Foreskin keratinocyte (primary cell): ENCODE measurements at places on chromosomes 5 and 9. TPM values are rescaled to one million over a fixed set of nuclear protein-coding genes. Genes with fewer than 3 reads are reported as not detected.

- no peak for DNase-seq
Measured at GRCh38 chr5:1357946-1358725, 13.2 kb upstream of the CLPTM1L start.

Gene OR1J2
- not detected in 2 replicates for polyA plus RNA-seq

Gene CDC20B
- polyA plus RNA-seq, result not detected in 2 replicates

DNA sequence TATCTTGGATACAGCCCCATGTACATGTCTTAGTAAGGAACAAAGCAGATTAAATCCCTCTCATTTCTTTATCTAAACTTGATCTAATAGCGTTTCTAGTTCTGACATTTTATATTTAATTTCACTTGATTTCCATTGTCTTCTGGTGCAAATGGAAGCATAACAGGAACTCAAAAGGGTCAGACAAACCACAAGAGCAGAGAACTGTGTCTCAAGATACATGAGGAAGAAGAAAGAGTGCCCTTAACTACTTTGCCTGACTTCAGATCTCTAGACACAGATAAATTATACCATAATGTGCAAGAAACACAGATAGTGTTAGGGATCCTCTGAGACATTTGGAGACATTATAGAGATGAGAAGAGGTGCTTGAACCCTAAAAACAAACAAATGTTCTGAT, 20.7 kb upstream of the STX17 start:
- no peak for DNase-seq

- no peak for DNase-seq
Measured at GRCh38 chr5:82309091-82309531, 31.0 kb upstream of the RPS23 start.

DNA sequence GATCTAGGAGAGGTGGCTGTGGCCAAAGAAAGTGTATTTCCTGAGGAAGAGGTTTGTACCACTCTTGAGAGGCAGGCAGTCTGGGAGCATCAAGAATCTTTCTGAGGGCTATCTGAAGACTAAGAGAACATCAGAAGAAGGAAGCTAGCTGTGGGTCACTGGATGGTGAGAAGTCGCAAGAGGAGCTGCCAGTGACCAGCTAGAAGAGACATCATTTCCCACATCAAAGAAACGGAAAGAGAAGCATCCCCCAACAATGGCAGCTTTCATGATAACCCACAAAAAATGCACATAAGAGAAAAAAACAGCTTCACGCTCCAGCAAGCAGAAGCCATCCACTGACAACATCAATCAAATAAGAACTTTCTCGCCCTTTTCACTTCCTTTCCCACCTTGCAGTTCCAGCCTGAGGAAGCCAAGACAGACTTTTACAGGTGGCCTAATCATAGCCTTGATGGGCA, 25.0 kb upstream of the CEP78 start:
- no peak for DNase-seq

DNA sequence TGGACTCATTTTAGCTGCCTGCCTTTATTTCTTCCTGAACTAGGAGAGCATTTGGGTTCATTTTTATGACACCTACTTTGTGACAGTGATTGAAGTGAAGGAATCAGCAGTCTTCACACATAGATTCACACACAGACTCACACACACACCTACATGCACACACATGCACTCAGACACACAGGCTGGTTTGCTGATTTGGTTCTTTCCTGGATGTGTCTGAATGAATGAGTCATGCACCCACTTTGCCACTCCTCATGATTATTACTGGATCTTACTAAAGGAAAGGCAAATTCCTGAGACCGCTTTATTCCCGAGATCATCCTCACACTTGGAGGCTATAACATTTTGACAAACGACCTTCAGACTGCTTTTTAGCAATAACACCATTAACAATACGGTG, 529.5 kb downstream of the AGTPBP1 start:
- peak; percentile 93 for DNase-seq

Gene PCDHA8
- polyA plus RNA-seq, result not detected in 2 replicates

Gene NRARP
- polyA plus RNA-seq, result 0.76 and 0.96 TPM in 2 replicates

DNA sequence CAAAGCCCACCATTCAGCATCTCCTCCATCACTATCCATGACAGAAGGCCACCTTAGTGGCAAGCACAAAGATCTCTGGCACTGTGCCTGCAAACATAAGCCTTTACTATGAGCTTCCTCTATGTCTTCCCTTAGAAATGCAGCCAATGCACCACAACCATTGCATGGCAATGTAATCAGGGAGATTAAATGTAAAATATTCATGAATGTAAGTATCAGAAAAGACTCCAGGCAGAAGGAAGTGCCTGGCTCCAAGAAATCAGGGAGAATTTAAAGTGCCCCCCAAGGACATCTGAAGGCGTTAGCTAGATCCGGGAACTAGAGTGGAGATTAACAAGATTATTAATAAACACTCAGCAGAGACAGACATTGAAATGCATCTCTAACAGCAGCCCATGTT, 32.5 kb upstream of the MYORG start:
- no peak for DNase-seq

DNA sequence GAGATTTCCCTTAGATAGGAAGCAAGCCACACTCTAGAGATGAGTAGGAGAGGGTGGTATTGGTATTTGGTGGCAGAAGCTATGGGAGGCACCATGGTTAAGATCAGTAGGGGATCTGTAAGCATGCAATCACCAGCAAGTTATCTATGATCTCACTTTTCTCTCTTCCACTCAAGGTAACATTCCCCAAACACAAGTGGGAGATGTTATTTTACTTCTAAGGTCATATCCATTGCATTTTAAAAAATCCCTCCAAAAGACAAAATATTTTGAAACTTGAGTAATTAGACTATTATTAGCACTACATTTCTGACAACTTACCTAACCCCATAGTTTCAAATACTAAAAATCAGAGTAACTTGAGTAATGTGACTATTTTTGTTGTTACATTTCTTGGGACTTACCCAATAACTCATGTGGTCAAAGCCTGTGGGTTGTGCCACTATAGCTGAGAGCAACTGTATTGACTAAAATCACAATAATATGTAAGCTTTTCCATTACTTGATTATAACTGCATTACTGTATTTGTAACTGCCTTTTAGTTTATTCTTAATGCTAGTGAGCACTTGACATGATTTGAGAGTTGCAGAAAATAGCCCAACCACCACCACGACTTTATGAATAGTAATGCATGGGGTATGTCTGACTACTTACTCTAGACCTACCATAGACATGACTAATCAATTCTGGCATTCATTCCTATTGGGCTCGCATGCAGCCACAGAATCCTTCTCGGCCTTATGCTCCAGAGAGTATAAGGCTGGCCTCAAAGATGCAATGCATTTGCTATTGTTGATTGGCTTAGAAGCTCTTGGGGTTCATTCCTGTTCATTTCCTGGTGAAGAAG, 264.7 kb downstream of the TRIM32 start:
- DNase-seq, result peak; percentile 95

Gene PIP5KL1
- polyA plus RNA-seq, result 4.8 and 7.9 TPM in 2 replicates

Gene CYSRT1
- polyA plus RNA-seq, result 1.0 and 1.4 TPM in 2 replicates

DNA sequence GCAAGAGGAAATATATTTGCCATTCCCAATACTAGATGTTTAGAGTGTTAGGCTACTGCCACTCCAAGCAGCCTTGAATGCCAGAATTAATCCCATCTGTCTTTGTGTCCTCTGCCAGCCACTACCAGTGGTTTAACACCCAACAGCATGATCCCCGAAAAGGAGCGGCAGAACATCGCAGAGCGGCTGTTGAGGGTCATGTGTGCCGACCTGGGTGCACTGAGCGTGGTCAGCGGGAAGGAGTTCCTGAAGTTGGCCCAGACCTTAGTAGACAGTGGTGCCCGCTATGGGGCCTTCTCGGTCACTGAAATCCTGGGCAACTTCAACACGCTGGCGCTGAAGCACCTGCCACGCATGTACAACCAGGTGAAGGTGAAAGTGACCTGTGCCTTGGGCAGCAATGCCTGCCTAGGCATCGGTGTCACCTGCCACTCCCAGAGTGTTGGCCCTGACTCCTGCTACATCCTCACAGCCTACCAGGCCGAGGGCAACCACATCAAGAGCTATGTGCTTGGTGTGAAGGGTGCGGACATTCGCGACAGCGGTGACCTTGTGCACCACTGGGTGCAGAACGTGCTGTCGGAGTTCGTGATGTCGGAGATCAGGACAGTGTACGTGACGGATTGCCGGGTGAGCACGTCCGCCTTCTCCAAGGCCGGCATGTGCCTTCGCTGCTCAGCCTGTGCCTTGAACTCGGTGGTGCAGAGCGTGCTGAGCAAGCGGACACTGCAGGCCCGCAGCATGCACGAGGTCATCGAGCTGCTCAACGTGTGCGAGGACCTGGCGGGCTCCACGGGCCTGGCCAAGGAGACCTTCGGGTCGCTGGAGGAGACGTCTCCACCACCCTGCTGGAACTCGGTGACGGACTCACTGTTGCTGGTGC, 29.3 kb downstream of the AMBP start:
- no peak for DNase-seq

DNA sequence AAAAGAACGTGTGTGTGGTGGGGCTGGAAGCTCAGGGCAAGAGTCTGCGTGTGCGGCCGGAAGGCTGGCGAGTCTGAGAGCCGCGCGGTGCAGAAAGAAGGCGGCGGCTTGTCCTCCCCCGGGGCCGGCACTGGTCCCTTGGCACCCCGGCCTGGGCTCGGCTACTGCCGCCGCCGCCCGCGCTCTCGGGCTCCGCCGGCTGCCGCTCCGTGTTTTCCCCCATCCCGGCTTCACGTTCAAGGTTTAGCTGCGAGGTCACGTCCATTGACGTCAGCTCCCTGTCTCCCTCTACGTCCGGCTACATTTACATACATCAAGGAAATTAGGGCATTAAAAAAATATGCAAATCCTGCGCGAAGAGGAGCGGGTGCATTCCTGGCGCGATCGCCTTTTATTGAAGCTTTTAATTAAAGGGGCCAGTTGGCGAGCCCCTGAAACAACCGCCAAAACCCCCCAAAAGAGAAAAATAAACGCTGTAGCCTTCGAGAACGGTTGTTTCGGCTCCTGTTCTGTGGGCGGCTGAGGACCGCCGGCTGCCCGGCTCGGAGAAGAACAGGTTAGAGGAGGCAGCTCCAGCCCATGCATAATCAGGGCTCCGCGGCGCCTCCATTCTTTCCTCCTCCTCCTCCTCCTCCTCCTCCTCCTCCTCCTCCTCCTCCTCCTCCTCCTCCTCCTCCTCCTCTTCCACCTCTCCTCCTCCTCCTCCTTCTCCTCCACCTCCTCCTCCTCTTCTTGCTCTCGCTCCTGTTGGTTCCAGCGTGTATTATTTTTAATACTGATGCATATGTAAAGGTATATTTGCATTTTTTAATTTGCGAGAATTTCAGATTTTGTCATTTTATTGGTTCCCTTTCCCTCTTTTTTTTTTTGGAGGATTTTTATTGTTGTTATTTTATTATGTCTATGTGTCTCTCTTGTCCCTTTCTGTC, 207.0 kb downstream of the MEF2C start:
- DNase-seq, result no peak

Gene LCNL1
- polyA plus RNA-seq, result not detected in 2 replicates

DNA sequence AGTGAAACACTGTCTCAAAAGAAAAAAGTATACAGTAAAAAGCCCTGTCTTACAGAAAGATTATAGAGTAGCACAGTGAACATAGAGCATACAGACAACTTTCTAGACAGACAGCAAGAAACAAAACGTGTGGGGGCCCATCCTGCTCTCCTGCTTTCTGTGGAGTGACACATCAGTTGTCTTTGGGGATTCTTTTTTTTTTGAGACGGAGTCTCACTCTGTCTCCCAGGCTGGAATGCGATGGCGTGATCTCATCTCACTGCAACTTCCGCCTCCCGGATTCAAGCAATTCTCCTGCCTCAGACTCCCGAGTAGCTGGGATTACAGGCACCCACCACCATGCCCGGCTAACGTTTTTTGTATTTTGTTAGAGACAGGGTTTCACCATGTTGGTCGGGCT, 14.9 kb downstream of the CDHR2 start:
- DNase-seq, result peak; percentile 78

GRCh38 chr5:103573411-103573810, 10.8 kb upstream of the NUDT12 start:
- peak; percentile 14 for DNase-seq

Gene SLC6A19
- not detected in 2 replicates for polyA plus RNA-seq

DNA sequence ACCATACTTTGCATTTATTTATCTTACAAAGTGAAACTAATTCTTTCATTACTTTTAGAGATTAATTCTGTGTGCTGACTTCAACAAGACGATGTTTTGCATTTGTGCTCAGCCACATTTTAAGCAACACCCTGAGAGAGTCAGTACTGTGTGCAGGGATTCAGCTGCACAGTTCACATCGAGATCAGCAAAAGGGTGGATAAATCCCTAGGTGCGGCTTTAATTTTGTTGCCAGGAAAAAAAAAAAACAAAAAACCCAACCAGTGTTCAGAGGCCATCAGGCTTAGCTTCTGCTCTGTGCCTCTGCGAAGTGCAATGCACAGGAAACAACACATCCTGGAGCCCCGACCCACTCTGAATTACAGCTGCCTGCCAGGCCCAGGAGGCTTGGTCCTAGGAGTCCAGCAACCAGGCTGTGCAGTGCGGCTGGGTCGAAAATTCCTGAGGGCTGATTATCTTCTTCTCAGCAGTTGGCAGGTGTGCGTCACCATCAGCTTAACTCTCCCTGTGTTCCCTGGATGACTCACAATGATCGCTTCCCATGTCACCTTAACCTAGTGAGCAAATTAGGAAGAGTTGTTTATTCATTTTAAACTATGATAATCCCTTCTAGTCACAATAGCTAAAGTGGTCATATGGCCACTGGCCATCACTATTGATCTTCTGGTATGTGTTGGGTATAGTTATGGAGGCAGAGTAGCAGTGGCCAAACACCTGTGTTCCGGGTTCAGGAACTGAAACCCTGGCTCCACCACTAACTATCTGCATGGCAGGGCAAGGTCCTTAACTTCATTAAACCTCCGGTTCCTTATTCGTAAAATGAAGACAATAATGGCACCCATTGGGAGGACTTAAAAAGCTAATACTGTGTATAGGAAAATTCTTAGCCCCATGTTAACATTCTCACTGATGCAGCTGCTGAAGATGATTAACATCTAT, 31.2 kb upstream of the NDUFB6 start:
- DNase-seq, result peak; percentile 74

Gene SLC6A18
- not detected in 2 replicates for polyA plus RNA-seq

Gene PDE8B
- polyA plus RNA-seq, result not detected in 2 replicates

DNA sequence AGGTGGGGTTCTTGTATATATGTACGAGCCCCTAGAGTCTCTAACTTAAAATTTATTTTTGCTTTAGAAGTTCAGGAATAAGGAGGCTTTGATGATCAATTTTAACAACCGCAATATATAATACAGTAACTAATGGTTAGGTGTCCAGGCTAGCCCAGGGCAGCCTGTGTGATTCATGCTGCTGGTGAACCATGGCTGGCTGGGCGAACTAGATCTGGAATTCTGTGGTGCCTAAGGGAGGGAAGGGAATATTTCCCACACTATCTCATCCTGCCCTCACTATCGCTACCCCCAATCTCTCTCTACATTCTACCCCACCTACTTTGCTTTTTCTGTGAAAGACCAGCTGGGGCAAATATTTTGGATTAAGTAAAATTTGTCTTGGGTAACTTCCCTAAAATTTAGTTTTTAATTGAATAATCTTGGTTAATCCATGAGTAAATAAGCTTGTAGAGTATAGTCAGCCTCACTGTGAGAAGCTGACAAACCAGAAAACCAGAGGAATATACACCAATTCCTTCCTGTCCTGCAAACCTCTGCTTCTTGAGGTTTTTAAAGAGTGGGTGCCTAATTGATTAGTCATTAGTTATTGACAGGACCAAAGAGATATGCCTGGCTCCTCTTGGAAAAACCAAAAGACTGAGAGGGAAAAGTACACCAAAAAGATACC, 115.1 kb upstream of the CCDC152 start:
- peak; percentile 77 for DNase-seq

Gene FBN2
- polyA plus RNA-seq, result 9.4 and 17.7 TPM in 2 replicates

Gene TXNDC8
- polyA plus RNA-seq, result not detected in 2 replicates

Gene COL23A1
- 0.03 and 0.07 TPM in 2 replicates for polyA plus RNA-seq

Gene CCDC69
- 3.5 and 4.2 TPM in 2 replicates for polyA plus RNA-seq

Gene ZNF618
- 2.8 TPM in 2 replicates for polyA plus RNA-seq

- DNase-seq, result no peak
Measured at GRCh38 chr5:52892242-52892878, 96.8 kb upstream of the ITGA2 start.
